Adipocyte (in vitro differentiated cells): ENCODE measurements at places on chromosomes 16 and 17.
A peak's percentile ranks its signal among the peaks of the same experiment; 100 is the strongest.

GRCh38 chr17:68794636-68795434 lies 160.4 kb downstream of the ABCA8 start:
- DNase-seq, result peak; percentile 70

GRCh38 chr17:1713878-1714426 lies 3.8 kb upstream of the TLCD2 start:
- peak; percentile 49 for DNase-seq

- peak; percentile 55 for DNase-seq
Measured at GRCh38 chr17:35774499-35774898, 13.8 kb downstream of the C17orf50 start.

DNA sequence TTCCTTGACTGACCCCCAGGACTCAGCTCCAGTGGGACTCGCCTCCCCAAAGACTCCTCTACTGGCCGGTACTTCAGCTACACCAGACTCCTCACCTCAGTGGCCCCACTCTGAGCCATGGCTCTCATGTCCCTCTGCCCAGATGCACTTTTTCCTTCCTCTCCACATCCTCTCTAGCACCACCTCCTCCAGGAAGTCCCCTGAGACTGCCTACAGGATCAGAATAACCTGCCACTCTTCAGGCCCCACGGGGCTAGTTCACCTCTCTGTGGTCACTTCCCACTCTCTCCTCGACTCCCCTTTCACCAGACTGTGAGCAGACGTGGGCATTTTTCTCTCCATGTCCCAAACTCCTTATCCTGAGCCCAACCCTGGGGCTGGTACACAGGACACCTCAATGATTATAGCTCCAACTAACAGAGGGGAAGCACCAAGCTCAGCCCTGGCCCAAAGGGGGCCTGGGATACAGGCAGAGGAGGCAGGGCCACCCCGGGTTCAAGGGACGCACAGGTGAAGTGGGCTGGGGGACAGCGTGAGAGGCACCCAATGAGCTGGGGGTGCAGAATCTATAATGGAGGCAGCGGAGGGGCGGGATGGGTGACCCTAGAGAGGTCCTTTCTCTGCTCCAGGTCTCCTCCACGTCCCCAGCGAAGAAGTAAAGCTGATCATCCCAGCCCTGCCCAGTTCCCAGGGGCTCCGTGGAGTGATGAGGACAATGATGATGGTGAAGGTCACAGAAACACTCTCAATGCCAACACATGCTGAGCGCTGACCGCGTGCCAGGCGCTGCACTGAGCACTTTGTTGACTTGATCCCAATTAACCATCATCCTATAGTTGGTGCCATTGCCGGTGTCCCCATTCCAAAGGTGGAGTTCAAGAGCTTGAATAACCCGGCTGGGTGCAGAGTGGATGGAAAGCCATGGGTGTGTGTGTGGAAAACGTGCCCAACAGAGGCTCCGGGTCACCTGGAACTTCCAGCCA lies 3.9 kb downstream of the TRPV3 start:
- DNase-seq, result no peak

DNA sequence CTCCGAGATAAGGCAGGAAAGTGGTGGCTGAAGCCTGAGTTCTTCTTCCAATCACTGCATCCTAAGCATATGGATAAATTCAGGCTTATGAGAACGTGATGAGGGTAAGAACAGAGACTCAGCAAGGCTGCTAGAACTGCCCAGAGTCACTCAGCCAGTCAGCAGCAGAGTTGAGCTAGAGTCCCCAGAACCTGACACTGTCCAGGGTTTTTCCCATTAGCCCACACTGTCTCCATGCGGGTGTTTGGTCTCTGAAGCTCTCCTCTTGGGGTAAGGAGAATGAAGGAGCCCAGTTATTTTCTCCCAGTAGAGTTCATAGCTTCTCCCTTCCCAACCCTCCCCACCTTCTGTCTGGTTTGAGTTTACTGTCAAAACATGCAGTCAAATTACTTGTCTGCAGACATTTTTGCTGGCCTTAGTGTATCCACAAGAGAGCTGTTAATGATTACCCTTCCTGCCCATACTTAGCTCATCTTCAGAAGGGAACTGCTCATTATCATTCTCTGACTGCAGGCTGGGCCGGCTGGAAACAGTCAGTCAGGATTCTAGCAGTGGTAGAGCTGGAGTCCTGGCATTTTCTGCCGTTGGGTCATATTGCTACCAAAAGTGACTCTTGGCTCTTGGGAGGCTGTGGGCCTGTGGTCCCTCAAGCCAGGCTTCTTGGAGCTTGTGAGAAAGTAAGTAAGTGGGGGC lies 460.0 kb downstream of the HS3ST3B1 start:
- no peak for DNase-seq

- no peak for DNase-seq
Measured at GRCh38 chr17:20706751-20707373, 127.3 kb downstream of the CDRT15L2 start.

GRCh38 chr16:2212362-2213324 lies 2.0 kb upstream of the BRICD5 start:
- no peak for DNase-seq

GRCh38 chr17:35089586-35090296 lies 26.2 kb upstream of the RFFL start:
- DNase-seq, result peak; percentile 24

DNA sequence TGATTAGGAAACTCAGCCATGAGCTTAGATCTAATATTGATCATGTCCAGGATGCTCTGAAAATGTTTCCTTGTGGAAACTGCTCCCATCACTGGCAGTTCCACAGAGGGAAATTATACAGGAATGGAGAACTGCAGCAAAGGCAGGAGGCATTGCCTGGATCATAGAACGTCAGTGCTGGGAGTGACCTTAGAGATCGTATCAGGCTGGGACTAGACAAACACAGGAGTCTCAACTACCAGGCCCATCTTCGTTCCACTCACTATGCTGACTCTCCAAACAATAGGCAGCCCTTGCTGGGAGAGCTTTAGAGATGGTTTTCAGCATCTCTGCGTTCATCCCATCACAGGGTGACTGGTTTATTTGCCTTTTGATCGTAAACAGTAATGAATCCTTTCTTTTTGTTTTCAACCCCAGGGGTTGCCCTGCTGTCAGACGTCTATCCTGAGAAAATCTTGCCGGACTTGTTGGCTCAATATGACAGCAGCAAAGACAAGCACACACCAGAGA lies 130.3 kb downstream of the TANGO6 start:
- DNase-seq, result no peak

DNA sequence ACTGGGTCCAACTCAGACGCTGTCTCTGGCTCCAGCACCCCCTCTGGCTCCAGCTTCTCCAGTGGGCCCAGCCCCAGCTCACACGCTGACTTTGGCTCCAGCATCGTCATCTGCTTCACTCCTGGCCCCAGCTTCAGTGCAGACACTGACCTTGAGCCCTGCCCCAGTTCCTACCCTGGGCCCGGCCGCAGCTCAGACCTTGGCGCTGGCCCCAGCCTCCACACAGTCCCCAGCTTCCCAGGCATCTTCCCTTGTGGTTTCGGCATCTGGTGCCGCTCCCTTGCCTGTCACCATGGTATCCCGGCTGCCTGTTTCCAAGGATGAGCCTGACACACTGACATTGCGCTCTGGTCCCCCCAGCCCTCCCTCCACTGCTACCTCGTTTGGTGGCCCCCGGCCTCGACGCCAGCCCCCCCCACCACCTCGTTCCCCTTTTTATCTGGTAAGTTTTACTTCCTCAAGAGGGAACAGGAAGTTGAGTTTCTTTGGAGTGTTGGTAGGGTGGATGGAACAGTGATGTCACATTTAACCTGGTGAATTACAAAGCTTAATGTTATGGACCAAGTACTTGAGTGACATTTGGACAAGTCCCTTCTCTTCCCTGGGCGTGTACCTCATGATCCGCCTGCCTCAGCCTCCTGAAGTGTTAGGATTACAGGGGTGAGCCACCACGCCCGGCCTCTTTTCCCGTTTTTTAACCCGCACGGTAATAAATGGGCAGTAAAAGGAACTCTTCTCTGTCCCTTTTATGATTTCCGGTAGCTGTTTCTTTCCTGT lies 23.4 kb upstream of the PHKG2 start:
- no peak for DNase-seq

- DNase-seq, result no peak
Measured at GRCh38 chr17:10216213-10216938, 18.0 kb upstream of the GAS7 start.

DNA sequence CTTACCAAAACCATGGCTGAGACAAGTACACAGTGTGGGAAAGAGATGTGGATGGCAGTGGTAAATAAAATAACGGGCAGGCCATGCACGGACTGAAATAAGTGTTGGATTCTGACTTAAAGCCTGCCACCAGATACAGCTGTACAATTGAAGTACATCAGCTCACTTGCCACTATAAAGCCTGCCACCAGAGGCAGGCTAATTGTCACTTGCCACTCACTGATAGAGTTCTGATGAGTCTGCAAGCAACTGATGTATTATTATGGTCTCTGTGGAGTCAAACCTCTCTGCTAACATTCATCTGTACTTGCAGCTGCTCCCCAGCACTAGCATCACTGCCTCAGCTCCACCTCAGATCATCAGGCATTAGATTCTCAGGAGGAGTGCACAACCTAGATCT lies 93.0 kb downstream of the CYTH1 start:
- no peak for DNase-seq

- no peak for DNase-seq
Measured at GRCh38 chr17:75684249-75684648, 17.1 kb downstream of the SAP30BP start.

- peak; percentile 76 for DNase-seq
Measured at GRCh38 chr17:74981979-74982662, 5.3 kb upstream of the CDR2L start.

DNA sequence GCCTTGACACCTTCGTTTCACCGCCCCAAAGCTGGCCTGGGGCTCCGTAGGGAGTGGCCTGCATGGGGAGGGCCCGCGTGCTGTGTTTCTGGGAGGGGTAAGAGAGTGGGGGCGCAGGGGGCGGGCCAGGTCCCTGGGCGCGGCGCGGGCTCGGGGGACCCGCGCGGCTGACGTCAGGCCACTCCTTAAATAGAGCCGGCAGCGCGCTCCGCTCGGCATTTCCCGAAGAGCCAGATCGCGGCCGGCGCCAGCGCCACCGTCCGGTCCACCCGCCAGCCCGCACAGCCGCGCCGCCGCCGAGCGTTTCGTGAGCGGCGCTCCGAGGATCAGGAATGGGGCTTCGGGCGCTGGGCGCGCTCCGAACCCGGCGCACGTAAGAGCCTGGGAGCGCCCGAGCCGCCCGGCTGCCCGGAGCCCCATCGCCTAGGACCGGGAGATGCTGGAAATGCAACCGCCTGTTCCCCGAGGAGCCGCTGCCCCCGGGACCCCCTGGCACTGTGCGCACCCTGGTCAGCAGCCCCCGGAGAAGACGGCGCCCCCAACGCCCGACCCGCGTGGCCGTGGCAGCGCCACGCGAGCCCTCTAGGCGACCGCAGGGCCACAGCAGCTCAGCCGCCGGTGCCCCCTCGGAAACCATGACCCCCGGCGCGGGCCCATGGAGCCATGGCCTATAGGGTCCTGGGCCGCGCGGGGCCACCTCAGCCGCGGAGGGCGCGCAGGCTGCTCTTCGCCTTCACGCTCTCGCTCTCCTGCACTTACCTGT lies at the start of gene HS3ST2:
Gene HS3ST2 (plus strand): TSS at position 215 of the 763 bp plus-strand sequence. CDS start 449 bp downstream, at position 664.
- DNase-seq, result peak; percentile 8

DNA sequence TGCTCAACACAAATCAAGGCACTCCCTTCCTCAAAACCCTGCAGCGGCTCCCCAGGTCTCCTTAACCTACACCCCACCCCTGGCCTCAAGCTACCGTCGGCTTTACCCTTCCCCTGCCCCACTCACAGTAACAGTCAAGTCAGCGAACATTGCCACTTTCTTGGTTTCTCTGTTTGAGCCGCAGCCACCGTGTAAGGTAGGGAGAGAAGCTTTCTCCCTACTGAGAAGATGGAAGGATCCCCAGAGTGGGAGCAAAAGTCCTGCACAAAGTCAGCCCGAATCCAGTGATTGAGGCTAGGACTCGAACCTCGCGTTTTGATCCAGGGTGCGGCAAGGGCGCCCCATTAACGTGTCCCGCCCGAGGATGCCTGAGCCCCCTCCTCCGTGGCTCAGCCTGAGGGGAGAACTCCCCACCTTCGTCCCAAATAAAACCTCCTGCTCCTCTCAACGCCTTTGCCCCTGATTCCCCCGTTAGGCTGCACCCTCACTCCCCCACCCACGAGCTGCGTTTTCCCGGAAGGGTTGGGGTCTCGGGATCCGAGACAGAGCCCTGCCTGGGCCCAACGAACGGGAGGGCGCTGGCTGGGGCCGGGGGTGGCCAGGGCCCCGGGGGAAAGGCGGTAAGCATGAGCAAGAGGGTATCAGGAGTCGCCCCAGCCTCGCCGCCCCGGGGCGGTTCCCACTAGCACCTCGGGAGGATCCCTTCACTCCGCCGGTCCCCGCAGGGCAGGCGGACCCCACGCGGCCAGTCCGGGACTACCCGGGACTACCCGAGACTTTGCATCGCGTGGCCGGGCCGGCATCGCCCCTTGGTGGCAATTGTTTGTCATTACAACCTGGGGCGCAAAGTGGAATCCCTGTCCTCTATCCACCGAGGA lies 9.9 kb upstream of the NAGS start:
- peak; percentile 88 for DNase-seq

DNA sequence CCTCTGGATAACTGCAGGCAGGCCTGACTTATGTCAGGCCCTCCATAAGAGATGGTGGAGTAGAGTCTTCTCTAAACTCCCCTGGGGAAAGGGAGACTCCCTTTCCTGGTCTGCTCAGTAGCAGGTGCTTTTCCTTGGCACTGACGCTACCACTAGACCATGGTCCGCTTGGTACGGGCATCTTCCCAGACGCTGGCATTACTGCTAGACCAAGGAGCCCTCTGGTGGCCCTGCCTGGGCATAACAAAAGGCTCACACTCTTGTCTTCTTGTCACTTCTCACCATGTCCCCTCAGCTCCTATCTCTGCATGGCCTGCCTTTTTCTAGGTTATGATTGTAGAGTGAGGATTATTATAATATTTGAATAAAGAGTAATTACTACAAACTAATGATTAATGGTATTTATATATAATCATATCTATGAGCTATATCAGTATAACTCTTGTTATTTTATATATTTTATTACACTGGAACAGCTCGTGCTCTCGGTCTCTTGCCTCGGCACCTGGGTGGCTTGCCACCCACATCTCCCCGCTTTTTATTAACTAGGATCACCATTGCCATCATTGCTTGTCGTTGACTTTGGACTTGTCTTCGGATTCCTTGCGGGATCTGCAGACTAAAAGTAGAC lies 59.8 kb upstream of the ARL4D start:
- DNase-seq, result peak; percentile 82

- DNase-seq, result no peak
Measured at GRCh38 chr16:31489616-31490584, 7.0 kb downstream of the SLC5A2 start.

DNA sequence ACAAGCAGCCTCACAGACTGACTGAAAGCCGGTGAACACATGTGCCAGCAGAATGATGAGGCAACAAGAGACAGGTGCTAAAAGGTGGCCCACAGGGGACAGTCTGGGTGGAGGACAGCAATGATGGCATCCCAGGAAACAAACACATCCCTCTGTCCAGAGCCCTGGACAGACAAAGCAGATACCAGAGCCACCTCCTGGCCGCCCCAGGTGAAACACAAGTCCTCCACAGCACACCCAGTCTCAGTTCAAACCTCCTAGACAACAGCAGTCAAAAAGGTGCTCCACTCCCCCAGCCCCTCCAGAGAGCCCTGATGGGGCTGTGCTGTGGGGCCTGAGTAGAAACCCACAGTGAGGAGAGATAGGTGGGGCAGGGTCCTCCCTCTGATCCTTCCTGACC lies 20.3 kb upstream of the CDH5 start:
- DNase-seq, result no peak

- no peak for DNase-seq
Measured at GRCh38 chr16:78290872-78291591, 191.6 kb downstream of the WWOX start.

GRCh38 chr16:53922067-53922806 lies 218.3 kb downstream of the FTO start:
- no peak for DNase-seq
